ENCODE measurements at places on chromosomes 7 and 10.

- no peak for DNase-seq
These were observed 605.8 kb downstream of the PTPRN2 start for GRCh38 chr7:157981778-157982177.

GRCh38 chr10:93152136-93152535 is 78.4 kb downstream of the CYP26A1 start:
- no peak for DNase-seq

- DNase-seq, result no peak
These were observed 22.3 kb downstream of the CABCOCO1 start for GRCh38 chr10:61684894-61685507.

- DNase-seq, result no peak
These were observed 92.8 kb upstream of the TMEM168 start for GRCh38 chr7:112882991-112883390.

- no peak for DNase-seq
These were observed 109.9 kb downstream of the ITGB8 start for GRCh38 chr7:20440472-20441105.

DNA sequence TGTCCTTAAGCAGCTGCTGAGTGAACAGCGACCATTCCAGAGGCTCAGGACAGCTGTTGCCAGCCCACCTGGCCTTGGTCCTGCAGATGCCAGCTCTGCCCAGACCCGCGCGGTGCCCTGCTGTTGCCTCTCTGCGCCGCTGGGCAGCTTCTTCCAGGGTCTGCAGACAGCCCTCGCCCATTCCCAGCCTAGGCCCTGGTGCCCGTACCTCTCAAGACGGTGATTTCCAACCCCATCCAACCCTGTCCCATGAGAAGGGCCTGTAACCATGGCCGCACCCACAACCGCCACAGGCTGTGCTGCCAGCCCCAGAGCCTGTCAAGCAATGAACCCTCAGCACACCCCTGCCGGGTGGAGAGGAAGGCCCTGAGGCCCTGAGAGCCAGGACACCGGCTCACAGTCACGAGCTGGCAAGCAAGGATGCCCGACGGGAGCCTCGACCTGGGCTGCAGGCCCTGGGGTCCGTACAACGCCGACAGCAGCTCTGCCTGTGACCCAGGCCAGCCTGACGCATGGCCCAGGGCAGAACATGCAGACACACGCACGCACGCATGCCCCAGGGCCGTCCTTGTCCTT is 231.9 kb downstream of the MAD1L1 start:
- DNase-seq, result no peak

DNA sequence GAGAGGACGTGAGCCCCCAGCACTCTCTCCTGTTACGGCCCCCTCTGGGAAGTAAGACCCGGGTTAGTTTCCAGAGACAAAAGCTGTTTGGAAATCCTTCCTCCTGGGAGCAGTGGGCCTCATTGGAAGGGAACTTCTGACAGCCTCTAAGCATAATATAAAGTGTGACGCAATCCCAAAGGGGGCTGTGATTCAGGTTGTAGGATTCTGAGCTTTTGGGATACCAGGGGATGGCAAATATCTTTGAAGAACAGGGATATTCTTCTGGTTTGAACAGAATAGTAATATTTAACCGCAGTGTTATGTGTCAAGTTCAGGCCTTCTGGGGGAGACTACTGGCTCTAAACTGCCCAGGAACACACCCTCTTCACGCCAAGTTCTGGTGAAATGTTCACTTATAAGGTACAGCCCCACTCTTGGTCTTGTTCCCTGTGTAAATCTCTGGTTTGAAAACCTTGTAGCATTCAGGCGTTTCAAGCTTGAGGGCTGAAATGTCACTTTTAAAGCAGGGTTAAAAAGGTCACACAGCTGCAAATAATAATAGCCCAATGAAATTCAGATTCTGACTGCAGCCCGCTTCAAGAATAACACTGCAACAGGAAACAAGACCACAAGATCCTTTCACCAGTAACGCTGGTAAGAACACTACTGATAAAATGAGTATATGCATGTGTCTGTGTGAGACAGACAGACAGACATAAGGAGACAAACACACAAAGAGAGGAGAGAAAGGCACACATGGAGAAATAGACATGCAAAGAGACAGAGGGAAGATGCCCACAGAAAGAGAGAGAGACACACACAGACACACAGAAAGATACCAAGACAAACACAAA is 69.0 kb downstream of the CREB5 start:
- DNase-seq, result peak; percentile 86

- no peak for DNase-seq
These were observed 140.5 kb upstream of the SH2B2 start for GRCh38 chr7:102146122-102146521.

DNA sequence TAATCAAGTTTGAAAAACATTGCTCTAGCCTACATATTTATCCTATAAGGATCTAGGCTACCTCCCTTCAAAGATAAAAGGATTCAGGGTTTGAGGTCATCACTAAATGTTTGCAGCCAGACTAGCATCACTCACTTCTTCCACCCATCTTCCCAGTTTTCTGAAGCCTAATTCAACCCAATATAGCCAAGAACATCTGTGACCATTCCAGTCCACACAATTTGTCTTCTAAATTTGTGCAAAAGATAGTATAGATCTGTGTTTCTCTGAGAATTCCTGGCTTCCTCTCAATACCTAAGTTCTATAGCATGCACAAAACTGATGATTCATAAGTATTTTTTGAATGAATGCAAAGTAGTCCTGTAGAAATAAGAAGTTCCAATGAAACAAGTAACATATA is 103.0 kb upstream of the CDK1 start:
- DNase-seq, result no peak

DNA sequence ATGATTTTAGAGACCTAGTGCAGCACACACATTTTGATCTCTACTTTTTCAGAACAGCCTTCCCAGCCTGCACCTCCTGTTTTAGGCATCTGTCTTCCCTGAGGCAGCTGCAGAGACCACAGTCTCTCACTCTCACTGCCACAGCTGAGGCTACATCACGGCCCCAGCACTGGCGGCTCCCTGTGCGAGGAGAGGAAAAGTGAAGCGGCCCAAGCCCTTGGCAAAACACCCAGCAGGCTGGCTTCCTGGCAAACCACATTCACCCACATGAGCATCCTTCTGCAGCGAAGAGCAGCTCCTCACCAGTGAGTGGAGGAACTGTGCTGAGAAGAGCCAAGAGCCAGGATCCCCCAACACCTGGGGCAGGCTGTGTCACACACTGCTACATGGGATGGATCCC is 14.0 kb downstream of the HUS1 start:
- no peak for DNase-seq

- DNase-seq, result no peak
These were observed 28.4 kb upstream of the CNPY1 start for GRCh38 chr7:155574556-155575290.

DNA sequence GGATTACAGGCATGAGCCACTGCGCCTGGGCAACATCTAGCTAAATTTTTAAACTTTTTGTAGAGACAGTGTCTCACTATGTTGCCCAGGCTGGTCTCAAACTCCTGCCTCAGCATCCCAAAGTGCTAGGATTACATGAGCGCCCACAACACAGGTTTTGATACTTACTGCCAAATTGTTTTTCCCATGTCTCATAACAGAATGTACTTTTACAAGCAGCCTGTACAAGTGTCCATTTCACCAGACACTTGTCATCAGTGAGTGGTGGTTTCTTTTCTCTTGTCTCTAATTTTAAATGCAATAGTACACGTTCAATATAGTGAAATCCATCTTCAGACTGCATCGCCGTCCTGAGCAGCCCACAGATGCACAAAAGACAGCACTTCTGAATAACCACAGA is 116.4 kb upstream of the LYZL2 start:
- no peak for DNase-seq

DNA sequence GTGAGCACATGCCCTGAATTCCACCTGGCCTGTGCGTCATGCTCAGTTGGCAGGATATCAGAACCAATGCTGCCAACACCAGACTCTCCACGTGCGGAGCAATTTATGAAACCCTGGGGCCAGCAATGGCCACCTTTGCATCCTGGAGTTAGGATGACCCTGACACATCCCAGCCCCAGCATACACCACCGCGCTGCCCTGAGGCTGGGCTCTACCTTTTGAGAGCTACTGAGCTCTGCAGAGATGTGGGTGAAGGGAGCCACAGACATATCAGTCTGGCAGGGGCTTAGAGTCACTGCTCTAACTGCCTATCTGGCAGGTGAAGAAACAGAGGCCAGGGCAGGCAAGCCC is 41.9 kb downstream of the SYPL1 start:
- no peak for DNase-seq

DNA sequence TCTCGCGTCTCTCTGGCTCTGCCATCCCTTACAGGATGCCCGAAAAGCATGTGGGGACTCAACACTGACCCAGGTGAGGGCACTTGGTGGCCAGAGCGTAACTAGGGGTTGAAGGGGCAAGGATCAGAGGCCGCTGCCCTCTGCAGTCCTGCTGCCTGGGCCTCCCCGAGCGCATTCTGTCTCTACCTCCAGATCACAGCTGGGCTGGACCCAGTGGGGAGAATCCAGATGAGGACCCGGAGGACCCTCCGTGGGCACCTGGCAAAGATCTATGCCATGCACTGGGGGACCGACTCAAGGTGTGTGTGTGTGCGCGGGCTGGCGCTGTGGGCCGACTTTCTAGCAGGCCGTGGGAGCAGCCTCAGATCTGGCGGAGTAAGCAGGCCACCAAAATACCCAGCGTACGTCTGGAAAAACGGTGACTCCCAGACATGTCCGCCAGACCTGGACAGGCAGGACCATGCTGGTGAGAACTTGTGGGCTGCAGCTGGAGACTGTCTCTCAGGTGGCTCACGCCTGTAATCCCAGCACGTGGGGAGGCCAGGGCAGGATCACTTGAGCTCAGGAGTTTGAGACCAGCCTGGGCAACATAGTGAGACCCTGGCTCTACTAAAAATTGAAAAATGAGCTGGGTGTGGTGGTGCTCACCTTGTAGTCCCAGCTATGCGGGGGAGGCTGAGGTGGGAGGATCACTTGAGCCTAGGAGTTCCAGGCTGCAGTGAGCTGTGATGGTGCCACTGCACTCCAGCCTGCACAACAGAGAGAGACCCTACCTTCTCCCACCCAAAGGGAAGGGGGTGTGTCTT is 3.2 kb downstream of the GNB2 start:
- no peak for DNase-seq

DNA sequence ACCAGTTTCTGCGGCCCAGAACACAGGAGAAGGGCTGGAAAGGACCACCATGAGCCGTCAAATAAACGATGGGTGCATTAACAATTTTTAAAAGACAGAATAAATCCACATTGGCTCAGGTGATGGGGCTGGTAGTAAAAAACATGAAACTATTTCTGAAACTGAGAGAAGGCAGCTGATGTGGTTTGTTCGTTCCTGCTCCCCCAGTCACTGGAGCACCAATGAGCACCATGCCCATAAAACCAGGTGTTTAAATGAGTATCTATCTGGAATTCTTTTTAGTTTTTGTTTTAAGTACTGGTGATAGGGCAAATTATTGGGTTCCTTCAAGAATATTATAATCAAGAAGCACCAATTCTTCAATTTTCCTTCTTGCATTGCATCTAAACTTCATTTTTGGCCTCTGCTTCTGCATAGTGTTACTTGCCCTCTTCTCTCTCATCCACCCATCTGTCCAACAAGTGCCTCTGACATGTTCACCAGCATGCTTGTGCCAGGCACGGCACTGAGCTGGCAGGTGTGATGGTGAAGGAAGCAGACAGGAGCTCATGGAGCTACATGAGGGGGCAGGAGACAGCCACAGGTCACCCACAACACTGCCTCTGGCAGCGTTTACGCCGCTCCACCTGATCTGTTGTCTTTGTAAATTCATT is 65.5 kb downstream of the LARP4B start:
- DNase-seq, result no peak

GRCh38 chr7:151339651-151340382 is 1.8 kb upstream of the NUB1 start:
- DNase-seq, result no peak

DNA sequence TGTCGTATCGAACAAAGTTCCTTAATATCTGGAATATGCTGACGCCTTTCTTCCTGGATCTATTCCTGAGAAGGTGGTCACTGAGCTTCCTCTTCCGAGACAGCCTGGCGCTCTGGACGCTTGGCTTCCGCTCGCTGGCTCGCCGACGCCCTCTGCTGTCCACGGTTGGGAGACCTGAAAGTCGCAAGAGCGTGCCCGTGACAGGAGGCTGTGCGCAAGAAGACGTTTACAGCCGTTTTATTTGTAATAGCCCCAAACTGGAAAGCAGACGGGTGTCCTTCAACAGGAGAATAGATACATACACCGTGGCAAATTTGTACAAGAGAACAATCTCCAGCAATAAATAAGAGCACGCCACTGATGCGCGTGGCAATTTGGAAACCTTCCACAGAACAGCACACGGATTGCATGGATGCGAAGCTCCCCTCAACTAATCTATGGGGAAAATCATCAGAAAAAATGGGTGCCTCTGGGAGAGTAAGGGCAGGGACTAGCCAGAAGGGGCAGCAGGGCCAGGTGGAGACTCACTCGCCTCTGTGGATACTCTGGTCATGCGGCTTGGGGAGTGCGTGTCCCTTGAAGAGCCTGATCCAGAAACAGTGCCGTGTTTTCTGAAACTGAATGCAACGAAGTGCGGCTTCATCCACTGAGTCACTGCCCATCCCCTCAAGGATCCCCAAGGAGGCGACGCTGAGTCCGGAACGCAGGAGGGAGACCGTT is 41.5 kb upstream of the BNIP3 start:
- DNase-seq, result peak; percentile 10

- DNase-seq, result no peak
These were observed 96.4 kb downstream of the FGFR2 start for GRCh38 chr10:121501796-121502195.

GRCh38 chr7:51259766-51260165 is 56.8 kb downstream of the COBL start:
- DNase-seq, result no peak

GRCh38 chr10:76301950-76302349 is 870.5 kb downstream of the LRMDA start:
- no peak for DNase-seq

GRCh38 chr10:77675347-77675746 is 37.7 kb upstream of the KCNMA1 start:
- DNase-seq, result no peak

GRCh38 chr10:30207485-30208052 is 141.5 kb downstream of the MTPAP start:
- DNase-seq, result no peak

- DNase-seq, result no peak
These were observed 118.2 kb upstream of the KAT6B start for GRCh38 chr10:74708246-74708645.

GRCh38 chr10:44593952-44594351 is 209.1 kb upstream of the CXCL12 start:
- DNase-seq, result no peak

Measured in GM12864 (cell line).